Stimulated activated CD4-positive, alpha-beta T cell treated with anti-CD3 and anti-CD28 coated beads, Interleukin-15, amount 100 ng/mL, for 48 hours (primary cell): ENCODE measurements at places on chromosomes 12 and 14.

DNA sequence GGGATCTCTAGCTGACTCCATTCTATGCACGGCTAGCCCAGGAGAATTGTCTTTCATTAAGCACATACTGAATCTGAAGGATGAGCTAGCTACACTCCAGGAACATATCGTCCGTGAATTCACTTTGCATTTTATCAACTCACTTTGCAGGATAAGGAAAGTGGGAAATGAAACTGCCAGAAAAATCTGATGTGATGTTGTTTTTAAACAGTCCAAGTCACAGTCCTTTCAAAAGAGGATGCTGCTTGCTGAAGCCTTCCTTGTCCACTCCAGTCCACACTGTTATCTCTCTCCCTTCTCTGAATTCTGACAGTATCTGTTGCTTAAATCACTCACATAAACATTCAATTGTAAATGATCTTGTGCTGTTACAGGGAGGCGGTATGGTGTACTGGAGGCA is 12.7 kb upstream of the TMCC3 start:
- no peak for DNase-seq

DNA sequence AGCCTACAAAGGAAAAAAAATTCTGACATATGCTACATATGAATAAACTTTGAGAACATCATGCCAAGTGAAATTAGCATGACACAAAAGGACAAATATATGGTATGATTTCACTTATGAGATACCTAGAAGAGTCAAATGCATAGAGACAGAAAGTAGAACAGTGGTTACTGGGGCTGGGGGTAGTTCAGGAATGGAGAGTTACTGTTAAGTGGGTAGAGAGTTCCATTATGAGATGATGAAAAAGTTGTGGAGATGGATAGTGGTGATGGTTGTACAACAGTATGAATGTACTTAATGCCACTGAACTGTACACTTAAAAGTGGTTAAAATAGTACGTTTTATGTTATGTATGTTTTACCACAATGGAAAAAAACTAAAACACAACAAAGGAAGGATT is 92.3 kb downstream of the SCAF11 start:
- no peak for DNase-seq

DNA sequence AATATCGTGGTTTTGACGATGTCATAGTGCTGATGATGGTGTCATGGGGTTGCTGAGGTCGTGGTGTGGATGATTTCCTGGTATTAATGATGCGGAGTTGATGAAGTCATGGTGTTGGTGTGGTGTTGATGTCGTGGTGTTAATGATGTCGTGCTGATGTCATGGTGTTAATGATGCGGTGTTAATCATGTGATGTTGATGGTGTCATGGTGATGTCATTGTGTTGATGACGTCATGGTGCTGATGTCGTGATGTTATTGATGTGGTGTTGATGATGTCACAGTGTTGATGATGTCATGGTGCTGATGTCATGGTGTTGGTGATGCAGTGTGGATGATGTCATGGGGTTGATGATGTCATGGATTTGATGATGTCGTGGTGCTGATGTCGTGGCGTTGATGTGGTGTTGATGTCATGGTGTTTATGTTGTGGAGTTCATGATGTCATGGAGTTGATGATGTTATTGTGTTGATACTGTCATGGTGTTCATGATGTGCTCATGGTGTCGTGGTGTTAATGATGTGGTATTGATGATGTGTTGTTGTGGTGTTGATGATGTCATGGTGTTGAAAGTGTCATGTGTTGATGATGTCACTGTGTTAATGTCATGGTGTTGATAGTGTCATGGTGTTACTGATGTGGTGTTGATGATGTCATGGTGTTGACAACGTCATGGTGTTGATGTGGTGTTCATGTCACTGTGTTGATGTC is 48.5 kb upstream of the RIMBP2 start:
- no peak for DNase-seq

GRCh38 chr12:23752245-23752644 is 197.2 kb downstream of the SOX5 start:
- no peak for DNase-seq

DNA sequence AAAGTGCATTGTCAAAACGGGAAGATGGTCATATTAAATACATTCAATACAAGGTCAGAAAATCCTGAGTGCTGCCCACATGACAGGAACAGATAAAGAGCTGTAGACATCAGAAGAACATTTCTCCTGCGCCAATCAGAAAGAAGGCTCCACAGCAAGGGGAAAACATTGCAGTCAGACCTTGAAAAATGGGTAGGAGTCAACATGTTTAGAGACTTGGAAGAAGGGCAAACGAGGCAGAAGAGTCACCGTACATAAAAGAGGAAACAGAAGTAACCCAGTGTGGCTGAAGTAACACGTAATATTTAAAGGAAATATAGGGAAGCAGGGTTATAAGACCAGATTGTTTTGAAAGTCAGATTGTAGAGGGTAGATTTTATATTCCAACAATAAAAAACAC is 11.9 kb downstream of the SPPL3 start:
- no peak for DNase-seq

DNA sequence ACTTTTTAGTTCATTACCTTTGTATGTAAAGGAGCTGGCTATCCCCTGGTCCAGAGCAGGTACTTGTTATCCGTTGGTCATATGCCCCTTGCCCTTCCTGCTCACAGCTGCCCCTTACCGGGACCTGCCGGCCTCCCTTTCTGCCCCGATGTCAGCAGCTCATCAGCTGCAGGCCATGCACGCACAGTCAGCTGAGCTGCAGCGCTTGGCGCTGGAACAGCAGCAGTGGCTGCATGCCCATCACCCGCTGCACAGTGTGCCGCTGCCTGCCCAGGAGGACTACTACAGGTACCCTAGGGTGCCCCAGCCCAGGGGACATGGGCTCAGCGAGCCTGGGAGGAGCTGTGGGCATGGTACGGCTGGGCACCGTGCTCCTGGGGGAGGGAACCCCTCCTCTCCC is 2.3 kb upstream of the RNU7-1 start:
- no peak for DNase-seq

DNA sequence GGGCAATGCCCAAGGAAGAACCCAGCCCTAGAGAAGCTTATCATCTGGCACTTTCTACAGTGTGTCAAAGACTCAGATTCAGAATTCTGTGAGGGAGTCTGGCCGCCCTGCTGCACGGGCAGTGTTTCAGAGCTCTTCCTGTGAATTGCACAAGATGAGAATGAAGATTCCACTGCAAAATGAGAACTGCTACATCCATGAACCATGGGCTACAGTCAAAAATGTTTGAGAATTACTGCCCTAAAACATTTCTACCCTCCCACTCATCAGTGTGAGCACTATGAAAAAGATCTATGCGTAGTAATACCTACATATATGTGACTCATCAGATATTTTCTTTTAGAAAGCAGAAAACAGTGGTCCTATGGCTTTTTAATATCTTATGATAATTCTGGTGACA is 104.0 kb downstream of the STAB2 start:
- no peak for DNase-seq

GRCh38 chr14:73227812-73228781 is 9.2 kb upstream of the PAPLN start:
- DNase-seq: no peak

GRCh38 chr14:73829526-73830431 is 21.9 kb upstream of the PTGR2 start:
- DNase-seq: peak; percentile 35

GRCh38 chr14:44420226-44420625 is 86.9 kb downstream of the FSCB start:
- no peak for DNase-seq

- no peak for DNase-seq
These were observed 1.3 kb downstream of the ST8SIA1 start for GRCh38 chr12:22333186-22333712.

GRCh38 chr12:62659453-62660295 is 193.0 kb downstream of the MON2 start:
- DNase-seq: no peak

DNA sequence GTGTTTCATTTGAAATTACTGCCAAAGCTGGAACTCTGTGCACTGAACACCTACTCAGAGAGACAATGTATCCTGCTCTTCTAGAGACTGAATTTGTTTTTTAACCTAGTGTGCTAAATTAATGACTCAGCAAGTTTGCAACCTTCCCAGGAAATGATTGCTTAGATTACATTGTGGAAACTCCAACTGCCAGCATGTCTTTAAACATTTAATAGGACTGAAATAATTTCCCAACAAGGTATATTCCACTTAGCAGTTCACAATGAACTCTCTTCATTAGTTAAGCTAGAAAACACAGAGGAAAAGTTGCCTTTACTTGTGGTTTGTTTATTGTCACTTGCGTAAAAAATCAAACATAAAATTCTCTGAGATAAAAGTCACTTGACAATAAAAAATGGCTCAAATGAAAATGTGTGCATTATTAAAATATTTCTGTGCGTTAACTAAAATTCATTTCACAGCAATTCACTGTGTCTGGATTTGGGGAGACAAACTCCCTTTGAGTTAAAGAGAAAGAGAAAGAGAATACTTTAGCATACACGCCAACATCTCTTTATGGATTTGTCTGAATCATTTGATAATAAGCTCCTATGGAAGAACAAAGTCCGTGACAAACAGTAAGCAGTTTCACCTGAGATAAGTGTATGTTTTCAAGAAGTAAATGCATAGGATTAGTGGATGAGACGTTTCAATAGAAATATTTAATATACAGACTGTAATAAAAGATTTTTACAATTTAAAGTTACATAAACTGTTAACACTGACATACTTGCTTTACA is 284.0 kb downstream of the PRKD1 start:
- no peak for DNase-seq

DNA sequence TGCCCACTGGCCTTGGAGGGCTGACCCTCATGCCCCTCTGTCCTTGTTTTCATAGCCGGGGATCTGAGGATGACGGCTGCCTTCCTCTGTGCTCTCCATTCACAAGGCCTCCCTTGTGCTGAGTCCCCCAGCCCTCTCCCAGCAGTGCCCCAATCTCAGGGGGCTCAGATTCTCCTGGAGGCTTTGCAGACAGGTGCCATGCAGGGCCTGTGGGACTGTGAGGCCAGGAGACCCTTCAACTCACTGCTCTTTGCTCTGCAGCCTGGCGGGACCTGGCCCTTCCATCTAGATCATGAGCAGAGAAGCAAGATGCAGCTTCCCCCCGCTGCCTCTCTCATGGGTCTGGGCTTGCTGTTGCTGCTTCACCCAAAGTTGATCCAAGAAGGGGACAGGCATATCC is 356.0 kb downstream of the BCL11B start:
- no peak for DNase-seq

GRCh38 chr14:23468704-23469126 is 788 bp upstream of the NGDN start:
- DNase-seq: no peak

GRCh38 chr12:121803861-121804416 is at the start of gene SETD1B:
SETD1B (plus strand) TSS chr12:121804009; CDS start chr12:121804738, 729 bp downstream.
- no peak for DNase-seq

DNA sequence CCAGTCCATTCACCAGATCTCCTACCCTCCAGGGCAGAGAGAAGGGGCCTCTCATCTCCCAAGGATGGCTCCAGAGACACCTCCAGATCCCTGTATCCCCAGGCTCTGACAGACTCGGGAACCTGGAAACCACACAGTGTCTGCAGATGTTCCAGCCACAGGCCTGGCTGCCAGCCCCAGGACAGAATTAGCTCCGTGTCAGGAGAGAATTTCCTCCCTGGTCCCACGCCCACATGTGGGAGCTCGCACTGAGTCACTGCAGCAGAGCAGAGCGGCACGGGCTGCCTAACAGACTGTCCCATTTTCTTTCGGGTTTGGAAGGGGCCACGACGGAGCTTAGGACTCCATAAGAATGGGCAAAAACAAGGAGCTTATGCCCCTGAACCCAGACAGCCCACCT is 33.6 kb downstream of the CMKLR1 start:
- no peak for DNase-seq

- DNase-seq: no peak
These were observed 608 bp downstream of the ZNF410 start for GRCh38 chr14:73887318-73887616.

DNA sequence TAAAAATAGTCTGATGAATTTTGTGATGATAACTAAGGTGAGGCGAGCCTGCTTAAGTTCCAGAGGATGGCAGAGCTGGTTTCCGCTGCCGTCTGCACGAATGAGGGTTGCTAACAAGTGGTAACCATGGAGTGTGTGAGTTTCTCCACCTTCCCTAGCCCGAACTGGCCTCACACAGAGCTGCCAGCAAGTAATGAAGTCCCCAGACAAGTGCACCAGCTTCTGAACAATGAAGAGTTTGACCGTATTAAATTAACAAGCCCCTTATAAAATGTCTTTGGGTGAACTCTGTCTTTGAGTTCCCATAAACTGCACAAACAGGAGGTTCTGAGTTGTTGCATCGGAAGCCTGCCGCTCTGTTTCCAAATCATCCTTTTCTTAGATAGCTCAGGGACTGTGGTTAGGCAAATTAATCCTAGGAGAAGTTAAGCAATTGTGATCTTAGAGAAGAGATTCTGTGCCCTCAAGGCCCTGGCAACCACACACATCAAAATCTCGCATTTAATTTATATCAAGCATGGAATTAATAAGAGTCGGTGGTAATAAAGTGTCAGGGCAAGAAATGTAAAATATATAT is 274.1 kb upstream of the DAAM1 start:
- DNase-seq: no peak

GRCh38 chr12:48482198-48482597 is at the start of gene C12orf54:
C12orf54 (plus strand) TSS chr12:48482498; CDS start chr12:48483297, 799 bp downstream.
- DNase-seq: no peak

DNA sequence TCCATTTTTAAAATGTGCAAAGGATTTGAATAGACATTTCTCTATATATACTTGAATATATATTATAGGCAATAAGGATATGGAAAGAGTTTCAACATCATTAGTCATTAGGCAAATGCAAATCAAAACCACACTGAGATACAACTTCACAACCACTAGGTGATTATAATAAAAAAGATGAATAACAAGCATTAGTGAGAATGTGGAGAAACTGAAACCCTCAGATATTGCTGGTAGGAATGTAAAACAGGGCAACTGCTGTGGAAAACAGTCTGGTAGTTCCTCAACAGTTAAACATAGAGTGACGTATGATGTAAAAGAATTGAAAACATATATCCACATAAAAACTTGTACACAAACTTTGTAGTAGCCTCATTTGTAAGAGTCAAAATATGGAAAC is 11.7 kb upstream of the BATF start:
- no peak for DNase-seq

GRCh38 chr12:67042697-67043131 is 226.4 kb upstream of the CAND1 start:
- no peak for DNase-seq

- DNase-seq: no peak
These were observed 790 bp downstream of the DYNC1H1 start for GRCh38 chr14:101965181-101965544.

GRCh38 chr14:51365241-51365965 is 125.4 kb downstream of the TMX1 start:
- DNase-seq: no peak

GRCh38 chr12:4526923-4527546 is 11.7 kb upstream of the RAD51AP1 start:
- DNase-seq: no peak
